AG08395 (cell line): ENCODE measurements at places on chromosomes 12 and 14.

- no peak for DNase-seq
These were observed 64.3 kb downstream of the PPP2R5C start for GRCh38 chr14:101825797-101826196.

DNA sequence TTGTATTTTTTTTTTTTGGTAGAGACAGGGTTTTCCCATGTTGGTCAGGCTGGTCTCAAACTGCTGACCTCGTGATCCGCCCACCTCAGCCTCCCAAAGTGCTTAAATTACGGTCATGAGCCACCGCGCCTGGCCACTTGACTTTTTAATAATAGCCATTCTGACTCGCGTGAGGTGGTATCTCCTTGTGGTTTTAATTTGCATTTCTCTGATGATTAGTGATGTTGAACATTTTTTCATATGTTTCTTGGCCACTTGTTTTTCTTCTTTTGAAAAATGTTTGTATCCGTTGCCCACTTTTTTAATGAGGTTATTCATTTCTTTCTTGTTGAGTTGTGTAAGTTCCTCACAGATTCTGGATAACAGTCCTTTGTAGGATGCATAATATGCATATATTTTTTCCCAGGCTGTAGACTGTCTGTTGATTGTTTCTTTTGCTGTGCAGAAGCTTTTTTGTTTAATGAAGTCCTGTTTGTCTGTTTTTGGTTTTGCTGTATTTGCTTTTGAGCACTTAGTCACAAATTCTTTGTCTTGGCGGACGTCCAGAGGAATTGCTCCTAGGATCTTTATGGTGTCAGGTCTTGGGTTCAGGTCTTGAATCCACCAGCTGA is 10.3 kb upstream of the PGAM5 start:
- no peak for DNase-seq

DNA sequence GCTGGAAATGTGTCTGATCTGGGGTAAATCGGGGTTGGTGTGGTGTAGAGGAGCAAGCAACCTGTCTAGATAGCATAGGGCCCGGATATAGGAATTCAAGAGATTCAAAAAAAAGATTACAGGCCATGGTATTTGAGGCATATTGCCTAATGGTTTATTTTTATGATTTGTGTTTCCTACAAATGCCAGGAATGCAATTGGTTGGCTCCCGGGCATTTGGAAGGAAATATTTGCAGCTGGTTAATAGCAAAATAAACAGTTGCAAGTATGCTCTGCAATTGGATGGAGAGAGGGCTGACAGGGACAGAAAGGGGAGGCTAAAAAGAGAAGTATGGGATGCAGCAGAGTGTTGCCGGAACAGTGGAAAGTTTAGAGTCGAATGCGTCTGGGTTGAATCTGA is 315.6 kb upstream of the ATP2B1 start:
- DNase-seq = peak; percentile 73

DNA sequence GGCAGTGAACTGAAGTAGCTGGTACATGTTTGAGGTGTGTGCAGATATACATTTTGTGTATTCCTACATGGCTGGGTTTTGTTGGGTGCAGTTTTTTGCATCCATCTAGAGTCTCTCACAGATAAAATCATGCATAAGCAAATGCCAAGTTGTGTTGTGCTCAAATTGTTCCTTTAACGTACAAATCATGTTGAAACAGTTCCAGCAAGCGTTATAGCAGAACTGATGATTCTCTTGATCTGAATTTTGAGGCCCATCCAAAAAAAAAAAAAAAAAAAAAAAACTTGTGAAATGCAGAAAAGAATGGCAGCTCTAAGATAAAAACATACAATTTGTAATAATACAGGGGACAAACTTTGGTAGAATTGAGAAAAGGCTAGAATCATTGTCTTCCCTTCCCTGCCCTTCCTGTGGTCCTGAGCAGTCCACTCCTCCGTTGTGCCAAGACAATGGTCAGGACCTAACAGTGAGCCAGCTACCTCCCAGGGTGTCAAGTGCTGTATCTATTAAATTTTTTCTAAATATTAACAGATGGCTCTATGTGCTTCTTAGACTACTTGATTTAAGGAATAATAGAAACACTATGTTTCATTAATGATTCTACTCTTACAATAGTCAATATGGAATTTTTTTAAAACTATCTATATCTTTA is 122.1 kb downstream of the PLEKHA5 start:
- DNase-seq = no peak

- DNase-seq = no peak
These were observed 10.7 kb downstream of the PRH1 start for GRCh38 chr12:10873378-10873777.

DNA sequence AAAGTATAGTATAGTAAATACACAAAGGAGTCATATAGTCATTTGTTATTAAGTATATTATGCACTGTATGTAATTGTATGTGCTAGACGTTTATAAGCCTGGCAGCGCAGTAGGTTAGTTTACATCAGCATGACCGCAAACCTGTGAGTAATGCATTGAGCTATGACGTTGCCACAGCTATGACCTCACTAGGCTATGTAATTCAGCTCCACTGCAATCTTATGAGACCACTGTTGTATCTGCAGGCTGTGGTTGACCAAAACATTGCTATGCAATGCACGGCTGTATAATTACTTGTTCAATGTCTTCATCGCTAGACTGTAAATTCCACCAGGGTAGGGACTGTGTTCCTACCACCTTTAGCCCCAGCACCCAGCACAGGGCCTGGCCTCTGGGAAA is 53.2 kb upstream of the VASH1 start:
- DNase-seq = no peak

DNA sequence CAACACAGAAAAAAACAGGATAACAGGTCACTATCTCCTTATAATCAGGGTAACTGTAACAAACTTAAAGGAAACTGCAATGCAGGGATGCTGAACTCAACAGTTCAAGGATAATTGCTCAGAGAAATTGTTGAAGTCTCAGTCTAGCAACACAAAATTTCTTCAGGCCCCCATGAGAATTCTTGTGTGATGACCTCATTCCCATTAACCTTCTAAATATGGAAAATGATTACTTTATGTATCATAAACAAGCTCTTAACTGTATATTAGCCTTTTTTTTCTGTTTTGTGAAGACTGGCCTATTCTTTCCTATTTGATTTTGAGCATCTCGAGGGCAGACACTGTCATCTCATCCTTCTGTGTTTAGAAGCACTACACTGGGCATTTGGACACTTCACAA is 47.1 kb downstream of the IGF1 start:
- no peak for DNase-seq

DNA sequence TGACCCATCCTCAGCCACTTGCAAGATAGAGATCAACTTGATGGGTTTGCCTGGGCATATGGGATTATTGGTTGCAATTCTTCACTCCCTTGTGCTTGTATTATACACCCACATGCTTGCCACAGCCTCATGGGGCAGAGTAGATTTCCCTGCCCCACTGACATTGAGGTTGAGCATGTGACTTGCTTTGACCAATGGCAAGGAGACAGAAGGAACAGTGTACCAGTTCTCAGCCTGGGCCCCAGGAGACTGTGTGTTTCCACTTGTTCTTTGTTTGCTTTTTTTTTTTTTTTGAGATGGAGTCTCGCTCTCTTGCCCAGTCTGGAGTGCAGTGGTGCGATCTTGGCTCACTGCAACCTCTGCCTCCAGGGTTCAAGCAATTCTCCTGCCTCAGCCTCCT is 31.8 kb downstream of the CALM1 start:
- no peak for DNase-seq
